ENCODE measurements at places on chromosomes 1 and 21.

DNA sequence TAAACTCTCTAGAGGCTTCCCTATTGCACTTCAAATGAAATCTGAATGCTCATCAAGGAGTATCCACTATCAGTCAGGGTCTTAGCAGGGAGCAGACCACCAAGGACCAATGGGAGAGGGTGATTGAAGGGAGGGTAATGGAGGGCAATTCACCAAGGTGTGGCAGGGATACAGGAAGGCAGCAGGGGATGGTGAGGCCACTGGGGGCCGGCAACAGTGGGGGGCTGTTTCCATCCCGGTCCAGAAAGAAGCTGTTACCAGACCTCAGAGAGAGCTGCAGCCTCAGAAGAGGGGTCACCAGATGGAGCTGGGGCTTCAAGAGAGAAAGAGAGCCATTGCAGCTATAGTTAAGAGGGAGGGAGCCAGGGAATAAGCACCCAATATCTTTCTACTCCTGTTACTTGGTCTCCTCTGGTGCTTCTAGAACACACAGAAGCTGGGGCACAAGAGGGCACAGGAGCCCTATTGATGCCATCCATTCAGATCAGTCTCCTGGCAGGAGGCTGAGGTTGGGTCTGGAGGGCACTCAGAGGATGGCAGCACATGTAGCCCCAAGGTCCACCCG is 417.6 kb downstream of the PTPRU start:
- DNase-seq = no peak

DNA sequence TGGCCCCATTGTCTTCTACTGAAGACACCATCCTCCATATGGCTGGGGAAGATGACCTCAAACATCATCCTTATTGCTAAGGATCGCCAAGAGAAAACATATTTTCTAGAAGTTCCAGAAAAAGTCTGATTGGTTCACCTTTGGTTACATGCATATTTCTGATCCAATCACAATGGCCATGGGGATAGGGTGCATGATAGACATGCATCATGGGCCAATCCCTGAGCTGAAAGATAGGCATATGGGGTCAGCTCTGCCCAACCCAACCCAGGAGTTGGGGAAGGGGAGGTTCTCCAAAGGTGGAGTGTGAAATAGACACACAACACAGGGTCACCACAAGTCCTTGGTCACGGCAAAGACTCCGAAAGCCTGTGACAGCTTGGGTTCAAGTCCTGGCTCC is 276.3 kb upstream of the TMEM51 start:
- no peak for DNase-seq

- no peak for DNase-seq
Observed at GRCh38 chr1:234902774-234903547, 225.7 kb downstream of the TOMM20 start.

DNA sequence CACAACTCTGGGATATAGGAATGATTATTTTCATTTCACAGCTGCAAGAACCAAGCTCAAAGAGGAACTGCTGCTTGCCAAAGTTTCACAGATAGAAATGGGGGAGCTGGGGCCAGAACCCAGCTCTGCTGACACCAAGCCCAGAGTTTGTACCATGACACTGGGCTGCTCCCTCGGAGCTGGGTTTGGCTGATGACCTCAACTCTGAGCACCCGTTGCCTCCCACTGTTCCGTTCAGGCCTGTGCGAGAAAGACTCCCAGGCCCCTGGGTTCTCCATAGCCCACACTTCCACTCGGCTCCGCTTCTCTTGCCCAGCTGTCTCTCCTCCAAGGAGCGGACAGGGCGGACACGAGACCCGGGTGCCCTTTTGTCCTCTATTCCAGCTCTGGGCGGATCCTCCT is 55.2 kb downstream of the NGF start:
- no peak for DNase-seq

- peak; percentile 64 for DNase-seq
Observed at GRCh38 chr1:158019171-158019868, 25.9 kb downstream of the KIRREL1 start.

- DNase-seq = no peak
Observed at GRCh38 chr1:67970088-67970487, 80.3 kb downstream of the DIRAS3 start.

- no peak for DNase-seq
Observed at GRCh38 chr1:39500862-39501389, 9.5 kb downstream of the BMP8A start.
